ENCODE measurements at places on chromosomes 5 and 9.

- no peak for DNase-seq
These were observed 579 bp upstream of the ASTN2 start for GRCh38 chr9:117415358-117415914.

- no peak for DNase-seq
These were observed 41.4 kb upstream of the RUSC2 start for GRCh38 chr9:35448496-35448895.

GRCh38 chr5:9037048-9037447, 508.8 kb downstream of the SEMA5A start:
- DNase-seq: no peak

DNA sequence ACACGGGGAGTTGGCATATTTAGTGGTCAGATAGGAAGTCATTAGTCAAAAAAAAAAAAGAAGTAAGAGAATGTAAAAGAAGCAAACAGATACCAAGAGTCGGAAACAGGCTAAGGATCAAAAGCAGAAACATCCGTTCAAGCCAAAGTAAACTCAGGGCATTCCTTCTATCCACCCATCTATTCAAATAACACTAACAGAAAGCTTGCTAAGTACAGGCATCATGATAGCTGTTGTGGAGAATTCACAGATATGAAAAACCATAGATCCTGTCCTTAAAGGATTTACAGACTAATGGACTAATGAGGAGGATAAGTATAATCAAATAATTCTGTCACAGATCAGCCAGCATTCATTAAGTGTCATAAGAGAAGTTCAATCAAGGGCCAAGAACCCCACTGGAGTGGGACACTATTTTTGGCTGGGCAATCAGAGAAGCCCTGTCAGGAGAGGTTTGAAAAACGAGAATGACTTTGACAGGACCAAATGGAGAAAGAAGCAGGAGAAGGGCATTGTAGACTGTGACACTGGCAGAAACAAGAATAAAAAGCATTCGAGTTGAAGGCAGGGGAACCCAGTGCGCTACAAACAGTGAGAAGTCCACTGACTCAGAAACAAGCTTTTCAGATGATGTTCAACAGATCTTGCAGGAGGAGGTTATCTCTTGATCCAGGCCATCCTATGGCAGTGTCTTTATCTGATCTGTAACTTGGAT, 154.2 kb upstream of the TSLP start:
- no peak for DNase-seq

DNA sequence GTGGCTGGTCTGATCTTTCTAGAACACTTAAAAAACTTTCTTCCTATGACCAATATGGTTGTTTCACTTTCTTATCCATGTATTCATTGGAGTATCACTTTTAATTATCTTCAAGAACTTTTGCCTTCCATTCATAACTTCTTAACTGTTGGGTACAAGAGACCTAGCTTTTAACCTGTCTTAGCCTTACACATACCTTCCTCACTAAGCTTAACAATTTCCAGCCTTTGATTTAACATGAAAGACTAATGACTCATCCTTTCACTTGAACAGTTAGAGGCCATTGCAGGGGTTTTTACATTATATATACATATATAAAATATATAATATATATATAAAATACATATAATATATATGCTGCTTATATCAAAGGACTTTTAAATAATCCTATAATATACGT, 57.9 kb downstream of the ABHD17B start:
- DNase-seq: no peak

DNA sequence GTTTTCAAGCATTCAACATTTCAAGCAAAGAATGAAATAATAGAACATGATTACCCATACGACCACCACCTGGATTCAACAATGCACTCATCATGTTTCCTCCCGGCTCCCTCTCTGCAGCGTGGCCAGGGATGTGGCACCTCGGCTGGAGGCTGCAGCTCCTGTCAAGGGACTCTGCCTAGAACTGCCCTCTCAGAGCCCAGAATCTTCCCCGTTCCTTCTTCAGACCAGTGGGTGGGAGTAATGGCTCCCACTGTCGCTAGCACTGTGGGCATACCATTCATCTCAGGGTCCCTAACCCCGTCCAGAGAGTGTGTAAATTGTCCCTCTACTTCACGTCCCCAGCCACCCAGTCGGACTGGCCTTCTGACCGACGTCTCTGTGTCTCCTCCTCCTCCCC, 118.6 kb upstream of the COL5A1 start:
- DNase-seq: no peak

DNA sequence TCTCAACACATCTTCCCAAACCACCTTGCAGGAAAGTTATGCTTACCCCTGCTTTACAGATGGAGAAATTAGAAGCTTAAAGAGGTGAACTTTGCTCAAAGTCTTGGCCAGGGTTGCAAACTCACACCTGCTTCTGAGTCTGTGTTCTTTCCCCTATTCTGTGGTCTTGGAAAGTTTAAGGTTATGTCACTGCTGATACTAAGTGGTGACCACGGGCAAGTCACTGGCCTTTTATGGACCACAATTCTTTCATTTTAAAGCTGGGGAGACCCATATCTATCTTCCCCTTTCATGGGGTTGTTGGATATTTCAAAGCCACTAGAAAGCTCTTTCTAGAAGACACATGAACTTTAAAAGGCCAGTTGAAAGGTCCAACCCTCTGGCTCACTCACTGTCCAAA, 95.4 kb upstream of the KLF4 start:
- DNase-seq: no peak

DNA sequence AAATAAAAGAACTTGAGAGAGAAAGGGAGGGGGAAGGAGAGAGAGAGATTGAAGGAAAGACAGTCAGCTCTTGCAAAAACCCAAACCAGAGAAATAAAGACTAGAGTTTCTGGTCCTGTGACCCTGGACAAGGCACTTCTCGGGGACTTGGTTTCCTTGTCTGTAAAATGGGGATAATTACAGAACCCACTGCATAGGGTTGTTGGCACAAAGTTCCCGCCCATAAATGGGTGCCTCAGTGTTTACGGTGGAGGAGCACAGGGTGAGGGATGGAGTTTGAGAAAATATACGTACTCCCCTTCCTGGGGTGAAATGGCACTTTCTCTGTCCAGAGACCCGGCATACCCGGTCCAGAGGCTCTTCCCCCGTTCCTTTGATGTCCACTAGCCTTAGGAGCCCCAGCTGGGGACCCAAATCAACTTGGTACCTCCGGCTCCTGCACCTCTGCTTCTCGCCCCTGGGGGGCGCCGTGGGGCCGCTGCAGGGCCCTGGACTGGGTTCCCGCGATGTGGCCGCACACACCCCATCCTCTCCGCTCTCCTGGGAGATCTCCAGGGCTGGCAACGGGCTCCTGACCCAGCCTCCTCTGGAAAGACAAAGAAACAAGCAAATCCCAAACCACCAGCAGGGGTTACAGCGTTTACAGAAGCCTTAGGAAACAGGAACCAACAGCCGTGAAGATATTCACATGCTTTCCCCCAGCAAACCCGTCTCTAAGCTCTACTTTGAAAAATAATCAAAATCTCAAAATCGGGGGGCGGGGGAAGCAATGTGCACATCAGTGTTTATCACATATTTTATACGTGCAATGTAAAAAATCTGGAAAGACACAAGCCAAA, 26.3 kb downstream of the PTGES start:
- DNase-seq: peak; percentile 37

DNA sequence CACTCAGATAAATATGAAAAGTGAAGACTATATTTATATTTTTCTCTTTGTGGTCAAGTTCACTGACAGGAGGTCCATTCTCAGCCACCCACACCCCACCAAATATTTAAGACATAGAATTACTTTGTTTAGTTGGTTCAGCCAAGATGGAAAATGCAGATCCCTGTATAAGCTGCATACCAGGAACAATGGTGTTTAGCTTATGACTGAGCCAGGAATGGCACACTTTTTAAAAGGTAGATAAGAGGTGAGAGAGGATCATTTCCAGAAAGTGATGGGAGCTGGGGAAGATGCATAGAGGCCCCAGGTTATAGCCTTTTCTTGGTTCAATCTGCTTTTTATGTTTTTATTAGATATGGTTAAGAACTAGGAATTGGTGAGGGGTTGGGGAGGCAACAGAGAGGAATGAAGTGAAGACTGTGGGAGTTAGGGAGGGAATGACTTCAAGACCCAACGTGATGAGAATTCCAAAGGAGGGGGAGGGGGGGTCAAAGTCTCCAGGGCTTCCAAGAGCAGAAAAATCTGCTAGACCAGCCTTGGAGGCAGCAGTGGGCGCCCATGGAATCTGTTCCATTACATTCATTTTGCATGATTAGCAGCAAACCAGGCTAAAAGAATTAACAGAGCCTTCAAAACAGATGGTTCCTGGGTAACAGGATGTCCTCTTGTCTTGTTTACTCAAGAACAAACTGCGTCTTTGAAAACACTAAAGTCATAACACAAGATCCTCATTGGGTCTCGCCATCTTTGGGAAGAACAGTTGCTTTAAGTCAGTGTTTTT, 95.2 kb downstream of the FGF1 start:
- DNase-seq: no peak

DNA sequence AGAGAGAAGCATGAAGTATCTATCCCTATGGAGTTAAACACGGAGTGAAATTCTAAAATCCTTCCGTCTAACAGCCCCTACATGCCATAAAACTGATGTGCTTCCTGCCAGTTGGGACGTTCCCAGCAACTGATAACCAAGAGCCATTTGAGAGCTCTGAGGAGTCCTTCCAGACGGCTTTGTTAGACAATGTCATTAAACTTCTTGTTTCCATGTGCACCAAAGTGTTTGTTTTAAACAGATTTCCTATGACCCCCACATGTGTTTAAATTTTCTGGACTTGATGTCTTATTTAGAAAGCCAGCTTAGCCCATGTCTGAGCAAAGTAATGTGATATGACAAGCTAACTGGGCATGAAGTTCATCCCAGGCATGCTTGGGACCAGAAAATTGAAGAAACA, 57.2 kb upstream of the LPAR1 start:
- no peak for DNase-seq

DNA sequence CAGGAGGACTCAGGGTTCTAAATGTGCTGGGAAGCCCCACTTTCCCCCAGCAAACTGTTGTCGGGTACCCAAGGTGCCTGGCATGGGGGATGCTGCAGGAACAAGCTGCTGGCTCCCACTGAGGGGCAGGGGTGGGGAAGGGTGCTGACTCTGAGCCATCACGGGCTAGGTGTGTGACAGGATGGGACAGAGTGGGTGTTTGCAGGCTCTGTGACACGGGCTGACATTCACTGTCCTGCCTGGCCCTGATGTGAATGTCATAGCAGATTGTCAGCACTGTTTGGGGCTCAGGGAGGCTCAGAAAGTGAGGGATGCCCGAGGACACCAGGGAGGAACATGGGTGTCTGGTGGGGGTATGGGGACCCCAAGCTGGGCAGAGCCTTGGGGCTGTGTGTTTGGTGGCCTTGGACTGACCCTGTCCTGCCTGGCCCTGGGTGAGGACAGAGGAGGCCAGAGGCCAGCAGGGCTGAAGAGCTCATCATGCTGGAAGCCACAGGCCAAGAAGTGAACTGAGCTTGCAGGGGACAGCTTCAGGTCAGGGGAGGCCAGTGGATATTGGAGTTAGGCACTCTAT, 20.6 kb downstream of the WNK2 start:
- no peak for DNase-seq

DNA sequence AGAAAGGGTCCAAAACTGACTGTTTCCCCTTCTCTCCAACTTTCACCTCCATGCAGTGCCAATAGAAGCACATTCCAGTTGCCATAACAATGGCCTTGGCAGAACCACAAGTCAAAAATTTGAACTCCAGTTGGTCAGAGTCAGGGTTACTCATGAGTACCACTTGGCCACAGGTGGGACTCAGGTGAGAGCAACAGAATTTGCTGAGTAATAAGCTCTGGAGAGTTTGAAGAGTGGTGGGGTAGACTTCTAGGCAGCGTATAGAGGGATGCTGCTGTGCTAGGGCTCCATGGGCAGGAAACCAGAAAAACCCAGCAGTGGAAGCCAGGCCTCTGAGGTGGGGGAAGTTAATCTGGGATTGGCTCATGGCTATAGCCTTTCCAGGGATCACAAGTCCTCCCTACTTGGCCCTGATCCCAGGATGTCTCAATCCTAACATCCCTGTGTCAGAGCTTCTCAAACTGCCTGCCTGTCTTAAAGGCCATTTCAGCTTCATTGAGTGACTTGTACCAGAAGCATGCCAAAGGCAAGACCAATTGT, 30.2 kb downstream of the SNX18 start:
- DNase-seq: no peak

- DNase-seq: peak; percentile 75
These were observed 3.4 kb upstream of the F12 start for GRCh38 chr5:177412603-177413233.
